ENCODE measurements at places on chromosomes 6 and 20. TPM values are rescaled to one million over a fixed set of nuclear protein-coding genes. Genes with fewer than 3 reads are reported as not detected.

The FAM217A gene
- not detected for total RNA-seq

The CST4 gene
- not detected for total RNA-seq

The TMEM244 gene
- total RNA-seq = not detected

The HTR1B gene
- total RNA-seq = 0.18 TPM

The PHACTR3 gene
- not detected for total RNA-seq

The CAP2 gene
- 12.2 TPM for total RNA-seq

The WASF1 gene
- 12.4 TPM for total RNA-seq

The TFAP2D gene
- total RNA-seq = not detected

The SLC22A1 gene
- total RNA-seq = 1.7 TPM

The F13A1 gene
- not detected for total RNA-seq

The ANKRD6 gene
- total RNA-seq = 1.8 TPM

The BNIP5 gene
- total RNA-seq = not detected
